ENCODE measurements at places on chromosomes 16 and 17.

- no peak for DNase-seq
Observed at GRCh38 chr17:41917192-41917591, 1.6 kb downstream of the ACLY start.

- DNase-seq, result peak; percentile 6
Observed at GRCh38 chr16:72884037-72884436, 163.9 kb downstream of the ZFHX3 start.

DNA sequence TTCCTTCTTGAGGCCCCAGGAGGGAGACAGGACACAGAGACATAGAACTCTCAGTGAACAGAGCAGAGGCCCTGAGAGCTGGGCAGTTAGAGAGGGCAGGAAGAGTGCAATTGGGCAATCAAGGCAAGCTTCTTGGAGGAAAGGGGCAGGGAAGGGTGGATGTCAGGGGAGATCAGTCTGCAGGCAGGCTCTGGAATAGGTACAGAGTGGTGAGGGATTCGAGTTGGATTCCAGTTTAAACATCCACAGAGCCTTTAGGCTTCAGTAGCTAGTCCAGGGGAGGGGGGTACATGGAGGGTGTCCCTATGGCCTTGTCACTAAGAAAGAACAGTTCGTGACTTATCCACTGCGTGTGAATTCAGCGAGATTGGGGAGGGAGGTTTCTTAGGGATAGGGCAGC lies 2.0 kb downstream of the PYY start:
- DNase-seq, result no peak

DNA sequence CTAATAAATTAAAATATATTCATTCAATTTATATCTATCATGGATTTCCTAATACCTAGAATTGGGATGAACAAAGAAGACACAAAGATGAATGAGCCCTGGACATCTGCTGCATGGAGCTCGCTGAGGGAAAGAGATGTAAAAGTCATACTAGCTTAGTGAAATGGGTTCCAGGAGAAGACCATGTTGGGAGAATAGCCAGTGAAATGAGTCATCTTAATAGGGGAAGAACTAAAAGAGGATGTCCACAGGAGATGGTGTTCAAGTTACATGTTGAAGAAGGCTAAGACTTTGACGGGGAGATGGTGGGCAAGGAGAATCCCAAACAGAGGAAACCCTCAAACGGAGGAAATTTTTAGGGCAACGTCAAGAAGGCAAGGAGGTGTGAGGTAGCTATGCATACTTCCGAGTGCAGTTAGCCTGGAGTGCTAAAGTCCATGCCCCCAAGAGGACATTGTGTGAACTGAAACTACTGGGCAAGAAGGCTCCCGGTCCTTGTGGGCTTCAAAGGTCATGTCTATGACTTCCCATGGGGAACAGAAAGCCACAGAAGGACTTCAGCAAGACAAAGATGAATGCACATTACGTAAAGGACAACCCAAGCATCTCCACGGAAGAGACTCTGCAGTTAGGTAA lies 220.5 kb upstream of the CDH11 start:
- no peak for DNase-seq

GRCh38 chr17:83110735-83111134 lies 31.3 kb downstream of the METRNL start:
- DNase-seq, result no peak

DNA sequence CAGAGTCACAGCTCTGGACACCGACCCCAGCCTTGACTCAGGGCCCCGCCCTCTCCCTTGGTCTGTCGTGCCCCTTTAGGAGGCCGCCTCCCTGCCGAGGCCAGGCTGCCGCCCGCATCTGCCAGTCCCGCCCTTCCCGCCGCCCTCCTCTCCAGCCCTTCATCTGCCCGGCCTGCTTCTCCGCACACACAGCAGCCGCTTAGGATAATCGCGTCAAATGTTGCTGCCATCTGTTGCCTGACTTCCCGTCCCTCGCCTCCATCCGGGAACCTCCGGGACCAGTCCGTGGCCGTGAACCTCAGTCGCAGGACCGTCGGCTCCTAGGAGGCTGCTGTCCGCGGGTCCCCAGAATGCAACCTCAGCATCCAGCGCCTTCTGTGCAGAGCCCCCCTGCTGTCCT lies 11.9 kb downstream of the GSE1 start:
- DNase-seq, result no peak

- no peak for DNase-seq
Observed at GRCh38 chr16:76309639-76310335, 32.6 kb downstream of the CNTNAP4 start.

GRCh38 chr16:78694414-78694813 lies 595.0 kb downstream of the WWOX start:
- DNase-seq, result no peak

DNA sequence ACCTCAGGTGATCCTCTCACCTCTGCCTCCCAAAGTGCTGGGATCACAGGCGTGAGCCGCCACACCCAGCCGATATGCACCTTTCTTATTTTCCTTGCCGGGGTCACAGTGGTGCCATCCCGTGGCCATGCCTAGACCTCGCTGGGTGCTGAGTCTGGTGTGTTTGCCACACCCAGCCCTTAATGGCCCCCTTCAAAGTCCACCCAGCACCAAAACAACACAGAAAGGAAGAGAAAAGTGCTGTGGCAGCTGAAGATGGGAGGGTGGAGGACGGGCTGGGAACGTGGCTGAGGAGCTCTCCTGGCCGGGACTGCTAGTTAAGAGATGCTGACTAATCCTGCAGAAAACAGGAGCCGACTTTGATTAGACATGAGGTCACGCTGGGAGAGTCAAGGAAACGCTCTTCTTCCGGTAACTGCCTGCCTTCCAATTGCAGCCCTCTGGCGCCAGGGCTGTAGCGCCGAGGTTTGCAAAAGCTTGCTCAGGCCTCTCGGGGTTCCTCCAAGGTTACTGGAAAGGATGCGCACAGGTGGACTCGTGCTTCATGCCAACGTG lies 10.9 kb downstream of the SLC43A2 start:
- DNase-seq, result no peak

DNA sequence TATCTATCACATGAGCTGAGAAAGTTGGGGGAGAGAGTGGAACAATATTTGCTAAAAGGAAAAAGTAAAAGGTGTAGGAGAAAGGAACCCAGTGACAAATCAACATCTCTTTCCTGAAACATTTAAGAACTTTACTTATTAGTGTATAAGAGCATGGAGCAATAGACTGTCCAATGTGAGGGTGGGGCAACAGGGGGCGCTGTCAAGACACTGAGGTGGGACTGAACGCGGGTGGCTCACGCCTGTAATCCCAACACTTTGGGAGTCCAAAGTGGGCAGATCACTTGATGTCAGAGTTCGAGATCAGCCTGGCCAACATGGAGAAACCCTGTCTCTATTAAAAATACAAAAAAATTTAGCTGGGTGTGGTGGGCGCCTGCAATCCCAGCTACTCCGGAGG lies 21.2 kb downstream of the PCTP start:
- no peak for DNase-seq

GRCh38 chr17:37274461-37274860 lies 101.3 kb upstream of the C17orf78 start:
- DNase-seq, result no peak

- no peak for DNase-seq
Observed at GRCh38 chr16:53775821-53776431, 72.0 kb downstream of the FTO start.

GRCh38 chr16:30740364-30741251 lies 7.6 kb upstream of the PHKG2 start:
- no peak for DNase-seq

Data from T-helper 2 cell treated with Interferon-gamma antibody and Interleukin-4, amounts not matched to agents 5 μg/mL and 100 μg/mL, for 36 hours (primary cell).